Psoas muscle (tissue), 8 donors: ENCODE measurements at places on chromosomes 16 and 17. TPM values are rescaled to one million over a fixed set of nuclear protein-coding genes. Genes with fewer than 3 reads are reported as not detected.

DNA sequence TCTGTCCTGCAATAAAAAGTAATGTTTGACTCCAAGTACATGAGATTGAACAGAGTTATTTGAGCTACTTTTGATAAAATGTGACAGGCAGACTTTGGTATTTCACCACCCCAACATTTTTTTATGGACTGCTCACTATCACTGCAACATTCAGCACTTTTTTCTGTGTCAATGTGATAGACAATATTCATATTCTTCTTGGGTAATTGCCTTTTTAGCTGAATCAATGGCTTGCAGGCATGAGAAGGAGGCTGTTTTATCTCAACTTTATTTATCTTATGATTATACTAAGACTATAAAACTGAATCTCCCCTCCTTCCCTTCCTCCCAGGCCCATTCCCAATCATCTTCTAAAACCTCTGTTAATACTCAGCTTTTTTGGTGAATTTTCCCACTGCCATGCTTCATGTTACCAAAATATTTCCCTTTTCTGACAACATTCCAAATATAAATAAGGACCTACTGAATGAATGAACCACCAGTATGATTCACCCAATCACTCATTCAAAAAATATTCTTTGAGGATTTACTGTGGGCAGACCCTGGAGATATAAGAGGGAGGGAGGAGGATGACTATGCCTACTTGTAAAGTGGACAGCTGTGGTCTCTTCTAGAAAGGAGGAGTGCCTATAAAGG, 67.6 kb downstream of the CDH13 start:
- H3K36me3 ChIP-seq, result no peaks in the 10 kb centered on the region
- H3K4me3 ChIP-seq, result no peak overlapping the region
- no peak for DNase-seq

GRCh38 chr16:11396241-11397048, 51.2 kb downstream of the RMI2 start:
- no peaks in the 10 kb centered on the region for H3K27me3 ChIP-seq
- H3K36me3 ChIP-seq, result no peaks in the 10 kb centered on the region
- H3K4me1 ChIP-seq, result peaks cover 5% of the 10 kb centered on the region
- H3K4me3 ChIP-seq, result no peak overlapping the region
- DNase-seq, result peak; percentile 75

- peaks cover 6% of the 10 kb centered on the region for H3K36me3 ChIP-seq
- H3K27ac ChIP-seq, result no peak overlapping the region
- peaks cover 10% of the 10 kb centered on the region for H3K4me1 ChIP-seq
- H3K27me3 ChIP-seq, result no peaks in the 10 kb centered on the region
Observed at GRCh38 chr16:67256701-67257230, 8.0 kb downstream of the SLC9A5 start.

GRCh38 chr17:82101767-82102679, 4.0 kb upstream of the FASN start:
- H3K36me3 ChIP-seq, result no peaks in the 10 kb centered on the region
- H3K4me3 ChIP-seq, result no peak overlapping the region
- peaks cover 48% of the 10 kb centered on the region for H3K4me1 ChIP-seq
- no peaks in the 10 kb centered on the region for H3K27me3 ChIP-seq

GRCh38 chr16:27785307-27785678, 235.3 kb downstream of the KATNIP start:
- H3K36me3 ChIP-seq, result no peaks in the 10 kb centered on the region
- H3K27ac ChIP-seq, result no peak overlapping the region
- no peak for DNase-seq
- H3K4me3 ChIP-seq, result no peak overlapping the region

DNA sequence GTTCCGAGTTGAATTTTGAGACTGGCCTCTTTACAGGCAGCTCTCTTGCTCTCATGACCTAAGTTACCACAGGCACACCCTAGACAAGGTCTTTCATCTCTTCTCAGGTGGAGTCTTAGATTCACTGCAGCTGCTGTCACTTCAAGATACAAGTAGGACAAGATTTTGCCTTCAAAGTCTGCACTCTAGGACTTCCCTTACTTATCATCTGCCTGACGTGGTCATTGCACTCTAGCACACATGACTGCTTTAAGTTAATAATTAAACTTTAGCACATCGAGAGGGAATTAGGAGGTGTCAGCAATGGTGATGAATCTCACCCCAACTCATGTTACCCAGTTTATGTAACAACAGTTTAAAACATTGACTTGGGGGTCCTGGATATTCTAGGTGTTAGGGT, 25.6 kb downstream of the RNF135 start:
- no peak for DNase-seq
- no peaks in the 10 kb centered on the region for H3K4me1 ChIP-seq
- no peak overlapping the region for H3K4me3 ChIP-seq

GRCh38 chr16:53945996-53946395, 242.0 kb downstream of the FTO start:
- no peak for DNase-seq
- H3K27ac ChIP-seq, result no peak overlapping the region
- H3K4me3 ChIP-seq, result no peak overlapping the region
- H3K36me3 ChIP-seq, result no peaks in the 10 kb centered on the region

- no peak overlapping the region for H3K27ac ChIP-seq
- no peak overlapping the region for H3K4me3 ChIP-seq
- no peaks in the 10 kb centered on the region for H3K27me3 ChIP-seq
Observed at GRCh38 chr17:3766779-3767178, 34.2 kb downstream of the ITGAE start.

- peak overlapping the region; percentile 32 for H3K27ac ChIP-seq
- H3K27me3 ChIP-seq, result no peaks in the 10 kb centered on the region
- peaks cover 33% of the 10 kb centered on the region for H3K4me1 ChIP-seq
- H3K36me3 ChIP-seq, result peaks cover 20% of the 10 kb centered on the region
- DNase-seq, result no peak
- H3K4me3 ChIP-seq, result no peak overlapping the region
Observed at GRCh38 chr16:1550069-1550468, 16.6 kb downstream of the TMEM204 start.

GRCh38 chr17:69744512-69745070, 330.1 kb downstream of the MAP2K6 start:
- no peaks in the 10 kb centered on the region for H3K4me1 ChIP-seq
- no peak overlapping the region for H3K4me3 ChIP-seq
- DNase-seq, result no peak
- no peaks in the 10 kb centered on the region for H3K36me3 ChIP-seq
- no peak overlapping the region for H3K27ac ChIP-seq

DNA sequence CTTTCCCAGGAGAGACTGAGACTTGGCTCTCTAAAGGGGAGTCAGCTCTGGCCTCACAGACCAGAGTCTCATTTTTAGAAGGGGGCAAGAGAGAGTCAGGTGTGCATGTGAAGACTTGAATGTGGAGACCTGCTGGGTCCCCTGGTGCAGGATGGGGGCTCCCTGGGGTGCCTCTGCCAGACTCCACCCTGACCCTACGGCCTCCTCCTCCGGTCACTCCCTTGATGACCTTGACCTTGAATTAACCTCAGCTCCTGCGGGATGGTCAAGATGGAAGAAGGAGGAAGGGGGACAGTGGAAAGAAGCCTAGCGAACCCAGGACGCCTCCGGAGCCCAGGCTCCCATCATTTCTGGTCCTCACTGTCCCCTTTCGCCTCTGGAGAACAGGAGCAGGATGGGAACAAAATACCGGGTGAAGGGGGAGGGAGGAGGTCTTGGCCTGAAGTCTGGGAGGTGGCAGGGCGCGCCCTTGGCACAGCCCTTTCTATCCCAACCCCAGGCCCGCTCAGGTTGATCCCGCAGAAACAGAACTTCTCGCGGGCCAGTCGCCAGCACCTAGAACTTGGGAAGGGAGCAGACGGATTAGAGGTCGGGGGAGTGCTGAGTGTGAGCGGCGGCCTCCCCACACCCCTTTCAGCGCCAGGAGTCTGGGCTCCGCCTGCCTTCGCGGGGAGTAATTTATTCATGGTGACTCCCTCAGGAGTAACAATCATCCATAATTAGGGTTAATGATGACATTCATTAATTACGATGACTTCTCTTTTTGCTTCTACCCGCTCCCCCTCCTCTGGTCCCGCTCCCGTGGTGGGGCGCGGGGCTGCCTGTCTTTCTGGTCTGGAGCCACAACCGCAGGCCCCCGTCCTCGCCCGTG, 1.6 kb downstream of the STAC2 start:
- no peaks in the 10 kb centered on the region for H3K36me3 ChIP-seq
- H3K27ac ChIP-seq, result no peak overlapping the region
- peaks cover 29% of the 10 kb centered on the region for H3K4me1 ChIP-seq
- H3K4me3 ChIP-seq, result no peak overlapping the region
- H3K27me3 ChIP-seq, result peaks cover 27% of the 10 kb centered on the region

DNA sequence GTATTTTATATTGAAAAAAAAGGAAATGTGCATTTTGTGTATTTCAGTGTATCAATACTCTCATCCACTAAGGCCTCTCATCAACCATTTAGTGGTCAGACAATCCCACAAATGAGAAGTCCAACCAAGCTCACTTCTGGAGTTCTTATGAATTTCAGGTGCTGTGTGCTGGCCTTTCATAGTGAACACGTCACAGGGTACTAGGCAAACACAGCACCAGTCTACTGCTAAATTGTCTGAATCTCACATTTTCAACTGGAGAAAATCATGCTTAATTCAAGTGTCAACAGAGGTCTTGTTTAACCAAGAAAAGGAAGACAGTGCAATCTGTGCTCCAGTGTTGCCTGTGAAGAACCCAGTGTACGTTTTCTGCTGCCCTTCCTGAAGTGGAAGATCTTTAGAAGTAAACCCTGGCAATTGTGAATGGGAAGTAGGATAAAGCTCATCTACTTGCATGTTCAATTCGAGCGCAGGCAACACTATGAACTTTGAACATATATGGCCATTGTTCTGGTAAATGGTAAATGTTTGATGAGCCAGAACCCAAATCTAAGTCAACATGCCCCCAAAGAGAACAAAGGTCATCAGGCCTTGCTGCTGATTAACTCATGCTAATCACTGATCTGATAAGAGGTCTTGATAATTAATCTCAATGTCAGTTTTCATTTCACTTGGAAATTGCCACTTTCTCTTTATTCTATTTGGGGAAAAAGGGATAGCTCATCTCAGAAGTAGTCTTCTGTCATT, 439.2 kb upstream of the SOX9 start:
- no peaks in the 10 kb centered on the region for H3K4me1 ChIP-seq
- H3K4me3 ChIP-seq, result no peak overlapping the region

DNA sequence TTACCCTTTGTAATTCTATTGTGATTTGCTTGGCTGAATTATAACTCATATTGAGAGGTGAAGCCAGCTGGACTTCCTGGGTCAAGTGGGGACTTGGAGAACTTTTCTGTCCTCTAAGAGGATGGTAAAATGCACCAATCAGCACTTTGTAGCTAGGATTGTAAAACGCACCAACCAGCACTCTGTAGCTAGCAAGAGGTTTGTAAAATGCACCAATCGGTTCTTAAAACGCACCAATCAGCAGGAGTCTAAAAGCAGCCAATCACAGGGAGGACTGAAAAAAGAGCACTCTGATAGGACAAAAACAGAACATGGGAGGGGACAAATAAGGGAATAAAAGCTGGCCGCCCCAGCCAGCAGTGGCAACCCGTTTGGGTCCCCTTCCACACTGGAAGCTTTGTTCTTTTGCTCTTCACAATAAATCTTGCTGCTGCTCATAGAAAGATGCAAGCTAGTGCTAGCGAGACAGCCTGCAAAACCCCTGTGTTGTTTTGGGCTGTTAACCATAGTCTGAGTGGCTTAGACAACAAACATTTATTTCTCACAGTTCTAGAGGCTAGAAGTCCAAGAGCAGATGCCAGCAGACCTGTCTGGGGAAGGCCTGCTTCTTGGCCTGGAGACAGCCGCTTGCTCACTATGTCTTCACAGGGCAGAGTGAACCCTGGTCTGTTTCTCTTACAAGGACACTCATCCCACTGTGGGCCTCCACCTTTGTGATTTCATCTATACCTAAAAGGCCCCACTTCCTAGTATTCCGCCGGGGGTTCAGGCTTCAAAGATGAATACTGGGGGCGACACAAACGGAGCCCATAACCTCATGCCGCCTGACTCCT, 39.0 kb upstream of the CRISPLD2 start:
- H3K36me3 ChIP-seq, result no peaks in the 10 kb centered on the region
- H3K4me1 ChIP-seq, result no peaks in the 10 kb centered on the region
- H3K27me3 ChIP-seq, result no peaks in the 10 kb centered on the region
- H3K4me3 ChIP-seq, result no peak overlapping the region

GRCh38 chr16:180681-181564, 664 bp downstream of the HBQ1 start:
- DNase-seq, result peak; percentile 70
- H3K36me3 ChIP-seq, result no peaks in the 10 kb centered on the region
- peaks cover 11% of the 10 kb centered on the region for H3K4me1 ChIP-seq
- H3K4me3 ChIP-seq, result peak overlapping the region; percentile 49
- no peak overlapping the region for H3K27ac ChIP-seq
- peaks cover 18% of the 10 kb centered on the region for H3K27me3 ChIP-seq

DNA sequence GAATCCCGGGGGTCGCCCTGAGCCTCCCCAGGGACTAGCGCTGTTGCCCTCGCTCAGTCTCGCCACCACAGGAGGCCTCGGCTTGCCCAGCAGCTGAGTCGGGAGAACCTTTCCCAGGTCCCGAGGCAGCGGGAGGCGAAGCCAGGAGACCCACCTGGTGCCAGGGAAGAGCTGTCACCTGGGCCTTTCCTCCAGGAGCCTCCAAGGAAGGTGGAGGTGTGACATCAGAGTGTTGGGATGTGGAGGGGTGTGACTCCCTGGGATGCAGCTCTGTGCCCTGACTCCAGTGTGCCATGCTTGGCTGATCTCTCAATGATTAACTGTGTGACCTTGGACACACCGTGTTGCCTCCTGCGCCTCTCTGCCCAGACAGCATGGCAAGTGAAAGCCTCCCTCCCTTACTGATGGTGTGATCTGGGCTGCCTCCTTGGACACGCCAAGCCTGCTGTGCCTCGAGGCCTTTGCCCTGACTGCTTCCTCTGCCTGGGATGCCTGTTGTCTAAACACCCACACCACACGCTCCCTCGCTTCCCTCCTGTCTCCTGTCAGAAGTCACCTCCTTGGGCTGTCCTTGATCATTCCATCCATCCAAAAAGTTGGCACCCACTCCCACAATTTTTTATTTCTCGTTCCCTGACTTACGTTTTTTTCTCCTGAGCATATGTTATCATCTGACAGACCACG, 88.0 kb downstream of the CMIP start:
- H3K36me3 ChIP-seq, result no peaks in the 10 kb centered on the region
- no peaks in the 10 kb centered on the region for H3K4me1 ChIP-seq
- DNase-seq, result peak; percentile 17
- H3K27me3 ChIP-seq, result no peaks in the 10 kb centered on the region

- H3K27ac ChIP-seq, result peak overlapping the region; percentile 83
- H3K4me1 ChIP-seq, result peaks cover 22% of the 10 kb centered on the region
- peak; percentile 92 for DNase-seq
- no peaks in the 10 kb centered on the region for H3K27me3 ChIP-seq
- H3K4me3 ChIP-seq, result peak overlapping the region; percentile 30
Observed at GRCh38 chr17:17191346-17191792, 14.8 kb downstream of the PLD6 start.

The ZDHHC1 gene
- 5.8 TPM for total RNA-seq

The TPSG1 gene
- not detected for total RNA-seq

The CD300LF gene
- total RNA-seq, result 0.32 TPM

The CDT1 gene
- 0.59 TPM for total RNA-seq

The NLRC5 gene
- total RNA-seq, result 7.9 TPM
